Endothelial cell of coronary artery (primary cell): ENCODE measurements at places on chromosomes 4 and X. TPM values are rescaled to one million over a fixed set of nuclear protein-coding genes. Genes with fewer than 3 reads are reported as not detected.

The TBC1D1 gene
- total RNA-seq, result 104 and 105 TPM in 2 replicates

The TLR10 gene
- total RNA-seq, result not detected in 2 replicates

The CNGA1 gene
- 0.56 TPM in 1 of 2 replicates, not detected in the other for total RNA-seq

The CA5B gene
- total RNA-seq, result 1.6 and 3.0 TPM in 2 replicates

The SATL1 gene
- total RNA-seq, result not detected in 2 replicates

The KLF8 gene
- total RNA-seq, result 0.09 and 0.66 TPM in 2 replicates

The PTPN13 gene
- total RNA-seq, result 1.9 and 7.0 TPM in 2 replicates

The VSIG4 gene
- not detected in 2 replicates for total RNA-seq

The STK32B gene
- total RNA-seq, result 9.8 and 17.7 TPM in 2 replicates

The MAGEA11 gene
- not detected in 2 replicates for total RNA-seq

The STBD1 gene
- total RNA-seq, result 2.7 and 6.1 TPM in 2 replicates

The ARHGAP36 gene
- total RNA-seq, result 0.09 TPM in 1 of 2 replicates, not detected in the other

The CCNB3 gene
- total RNA-seq, result 0.27 and 0.56 TPM in 2 replicates

The CSAG3 gene
- total RNA-seq, result not detected in 2 replicates

The HHIP gene
- 143 and 260 TPM in 2 replicates for total RNA-seq

The SLC10A6 gene
- under 0.01 TPM in 1 of 2 replicates, not detected in the other for total RNA-seq

The TRPC5OS gene
- not detected in 2 replicates for total RNA-seq

The ZNF182 gene
- 2.2 and 2.8 TPM in 2 replicates for total RNA-seq

The MBNL3 gene
- 0.56 and 0.99 TPM in 2 replicates for total RNA-seq

The DMP1 gene
- not detected in 2 replicates for total RNA-seq

The FGG gene
- total RNA-seq, result not detected in 2 replicates

The AADAT gene
- 0.81 and 1.0 TPM in 2 replicates for total RNA-seq

The KLKB1 gene
- total RNA-seq, result not detected in 2 replicates

The SLC4A4 gene
- total RNA-seq, result under 0.01 and 0.66 TPM in 2 replicates

The PCDH11X gene
- total RNA-seq, result not detected in 2 replicates

The TRIM75 gene
- total RNA-seq, result not detected in 2 replicates

The METAP1 gene
- total RNA-seq, result 24.7 and 30.3 TPM in 2 replicates

The GAGE12J gene
- not detected in 2 replicates for total RNA-seq

The RTL9 gene
- not detected in 2 replicates for total RNA-seq

The AMER1 gene
- total RNA-seq, result 0.99 and 2.0 TPM in 2 replicates

The GBA3 gene
- total RNA-seq, result not detected in 2 replicates

The PNMA5 gene
- not detected in 2 replicates for total RNA-seq

The GNRHR gene
- total RNA-seq, result not detected in 2 replicates
